ENCODE measurements at places on chromosomes 3 and 15.

GRCh38 chr3:128228366-128228910 is 75.2 kb downstream of the EEFSEC start:
- DNase-seq = no peak

- no peak for DNase-seq
Measured at GRCh38 chr15:24078310-24079029, 391.4 kb upstream of the NDN start.

GRCh38 chr3:164673738-164674137 is 404.6 kb downstream of the SI start:
- no peak for DNase-seq

GRCh38 chr15:85367741-85368140 is 12.7 kb upstream of the AKAP13 start:
- DNase-seq = no peak

- no peak for DNase-seq
Measured at GRCh38 chr15:42392309-42393024, 33.2 kb downstream of the CAPN3 start.

DNA sequence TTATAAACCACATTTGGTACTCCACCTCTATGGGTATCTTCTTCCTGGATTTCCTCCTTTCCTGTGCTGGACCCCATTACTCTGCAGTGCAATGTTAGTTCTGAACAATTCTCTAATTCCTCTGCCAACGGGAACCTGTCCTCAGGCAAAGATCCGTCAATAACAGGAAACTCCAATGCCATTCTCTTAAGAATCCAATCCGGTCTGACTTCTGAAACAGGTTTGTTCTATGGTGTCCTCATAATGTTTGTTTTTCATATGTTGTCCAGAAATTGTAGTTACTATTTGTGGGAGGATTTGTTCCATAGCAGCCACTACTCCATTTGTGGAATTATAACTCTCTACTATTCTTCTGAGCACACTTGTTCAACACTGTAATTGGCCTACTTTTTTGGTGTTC is 112.7 kb downstream of the TBL1XR1 start:
- DNase-seq = no peak

DNA sequence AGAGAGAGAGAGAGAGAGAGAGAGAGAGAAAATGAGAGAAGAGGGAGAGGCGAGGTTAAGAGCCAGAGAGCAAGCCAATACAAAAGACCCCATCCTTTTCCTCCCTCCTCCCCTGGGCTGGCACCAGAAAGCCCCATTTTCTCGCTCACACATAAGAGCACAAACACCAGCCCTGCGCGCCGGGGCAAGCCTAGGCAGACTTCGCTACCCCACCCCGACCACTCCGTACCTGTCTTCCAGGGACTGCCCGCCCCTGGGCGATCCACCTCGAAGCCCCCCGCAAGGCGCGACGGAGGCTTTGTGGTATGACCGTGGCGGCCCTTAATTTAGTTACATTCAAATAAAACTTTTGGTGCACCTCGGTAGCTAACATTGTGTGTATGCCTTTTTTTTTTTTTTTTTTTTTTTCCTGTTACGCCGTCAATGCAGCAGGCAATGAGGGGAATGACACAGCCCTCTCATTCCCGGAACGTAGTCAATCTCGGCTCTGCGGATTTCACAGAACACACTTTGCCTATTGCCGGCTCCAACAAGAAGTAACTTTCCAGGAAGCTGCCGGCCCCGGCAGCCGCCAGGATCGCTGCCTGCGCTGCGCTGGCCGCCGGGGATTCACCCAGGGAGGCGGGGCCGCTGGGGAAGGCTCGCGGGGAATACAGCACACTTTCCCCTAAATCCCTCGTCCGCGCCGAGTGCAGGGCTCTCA is 7.7 kb downstream of the BCL6 start:
- DNase-seq = no peak

DNA sequence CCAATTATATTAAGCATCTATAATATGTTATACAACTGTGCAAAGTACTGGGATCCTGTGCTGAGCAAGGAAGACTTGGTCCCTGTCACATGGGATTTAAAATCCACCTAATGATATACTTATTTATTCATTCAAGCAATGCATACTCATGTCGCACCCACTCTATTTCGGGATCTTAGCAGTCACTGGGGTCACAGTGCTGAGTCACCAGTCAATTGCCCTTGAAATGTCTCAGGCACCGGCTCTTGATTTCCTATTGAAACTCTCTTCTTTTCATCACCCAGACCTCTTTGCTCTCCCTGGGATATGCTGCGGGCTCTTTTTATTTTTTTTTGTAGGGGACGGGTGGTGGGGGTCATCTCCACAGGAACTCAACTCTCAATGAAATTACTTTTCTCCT is 194.5 kb upstream of the GAP43 start:
- no peak for DNase-seq

DNA sequence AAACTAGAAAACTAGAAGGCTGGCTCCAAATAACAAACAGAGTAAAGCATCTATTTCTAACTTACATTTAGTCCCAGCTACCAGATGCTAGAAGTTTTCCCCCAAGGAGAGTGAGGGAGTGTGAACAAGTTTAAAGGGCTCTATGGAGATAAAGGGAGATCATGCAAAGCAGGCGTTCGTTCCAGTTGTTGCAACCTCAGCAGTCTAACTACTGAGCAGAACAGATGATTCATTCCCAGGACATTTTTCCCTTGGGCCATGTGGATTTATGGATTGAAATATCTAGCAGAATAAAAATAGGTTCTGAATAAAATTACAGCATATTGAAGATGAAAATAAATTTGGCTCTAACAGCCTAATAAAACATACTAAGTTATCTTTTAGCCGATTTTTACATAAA is 154.8 kb upstream of the TTC14 start:
- no peak for DNase-seq

Data from COR-L47 (cell line).